ENCODE measurements at places on chromosomes 12 and 14. TPM values are rescaled to one million over a fixed set of nuclear protein-coding genes. Genes with fewer than 3 reads are reported as not detected.

BEGAIN gene
- total RNA-seq: 1.3 TPM

NAA25 gene
- total RNA-seq: 41.6 TPM

PLCZ1 gene
- total RNA-seq: not detected

CALM1 gene
- total RNA-seq: 338 TPM

BCL2L2 gene
- total RNA-seq: 15.5 TPM

PSEN1 gene
- 26.6 TPM for total RNA-seq

NFATC4 gene
- total RNA-seq: 60.7 TPM

DNA sequence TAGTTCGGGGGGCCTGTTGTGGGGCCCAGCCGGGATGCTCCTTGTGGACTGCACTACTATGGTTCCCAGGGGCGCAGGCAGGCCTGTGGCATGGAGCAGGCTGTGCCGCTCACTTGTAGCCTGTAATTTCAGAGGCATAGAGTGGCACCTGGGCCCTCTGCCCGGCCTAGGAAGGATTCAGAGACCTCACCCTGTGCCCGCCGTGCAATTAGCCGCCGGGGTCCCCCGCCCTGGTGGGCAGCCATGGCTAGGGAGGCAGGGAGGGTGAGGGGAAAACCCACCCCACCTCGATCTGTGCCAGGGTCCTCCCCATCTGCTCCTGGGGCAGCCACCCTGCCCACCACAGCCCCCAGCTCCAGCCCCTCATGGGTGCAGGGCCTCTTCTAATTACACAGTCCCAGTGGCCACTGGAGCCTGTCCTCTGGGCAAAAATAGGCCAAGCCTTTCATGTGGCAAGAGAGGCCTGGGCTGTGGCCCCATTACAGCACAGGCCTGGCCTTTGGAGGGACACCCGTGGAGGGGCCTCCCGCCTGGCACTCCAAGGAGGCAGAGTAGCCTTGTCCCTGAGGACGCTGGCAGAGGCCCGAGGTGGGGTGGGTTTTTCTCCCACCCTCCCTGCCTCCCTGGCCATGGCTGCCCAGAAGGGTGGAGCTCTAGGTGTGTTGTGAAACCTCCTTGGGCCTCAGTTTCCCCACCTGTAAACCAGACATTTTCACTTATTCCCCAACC lies 5.3 kb upstream of the TMEM119 start:
- H3K36me3 ChIP-seq: no peaks in the 10 kb centered on the region
- no peaks in the 10 kb centered on the region for H3K27me3 ChIP-seq
- H3K4me3 ChIP-seq: no peak overlapping the region

GRCh38 chr12:117986705-117987469 lies 18.1 kb upstream of the KSR2 start:
- no peak overlapping the region for H3K27ac ChIP-seq
- no peaks in the 10 kb centered on the region for H3K4me1 ChIP-seq
- H3K27me3 ChIP-seq: no peaks in the 10 kb centered on the region
- no peak for DNase-seq
- H3K4me3 ChIP-seq: no peak overlapping the region

- H3K27me3 ChIP-seq: no peaks in the 10 kb centered on the region
- no peaks in the 10 kb centered on the region for H3K36me3 ChIP-seq
- no peak overlapping the region for H3K4me3 ChIP-seq
- H3K4me1 ChIP-seq: peaks cover 16% of the 10 kb centered on the region
Observed at GRCh38 chr14:92496191-92496857, 17.3 kb upstream of the RIN3 start.

DNA sequence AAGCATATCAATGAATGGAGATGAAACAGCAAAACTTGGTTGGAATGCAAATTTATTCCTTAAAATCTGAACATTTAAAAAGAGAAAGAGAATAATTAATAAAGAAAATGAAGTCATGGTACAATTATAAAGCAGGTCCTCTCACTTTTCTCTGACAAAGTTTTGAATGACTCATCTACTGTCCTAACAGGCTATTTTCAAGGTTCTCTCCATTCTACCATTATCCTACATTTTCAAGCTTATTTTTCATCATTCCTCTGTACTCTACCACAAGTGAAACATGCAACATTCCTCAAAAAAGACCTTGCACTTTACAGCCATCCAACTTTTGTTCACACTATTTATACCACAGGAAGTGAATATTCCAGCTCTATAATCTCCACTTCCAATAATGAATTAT lies 36.9 kb upstream of the AP4S1 start:
- no peaks in the 10 kb centered on the region for H3K36me3 ChIP-seq
- H3K27ac ChIP-seq: no peak overlapping the region
- H3K27me3 ChIP-seq: no peaks in the 10 kb centered on the region
- no peak overlapping the region for H3K4me3 ChIP-seq
- peaks cover 17% of the 10 kb centered on the region for H3K4me1 ChIP-seq

DNA sequence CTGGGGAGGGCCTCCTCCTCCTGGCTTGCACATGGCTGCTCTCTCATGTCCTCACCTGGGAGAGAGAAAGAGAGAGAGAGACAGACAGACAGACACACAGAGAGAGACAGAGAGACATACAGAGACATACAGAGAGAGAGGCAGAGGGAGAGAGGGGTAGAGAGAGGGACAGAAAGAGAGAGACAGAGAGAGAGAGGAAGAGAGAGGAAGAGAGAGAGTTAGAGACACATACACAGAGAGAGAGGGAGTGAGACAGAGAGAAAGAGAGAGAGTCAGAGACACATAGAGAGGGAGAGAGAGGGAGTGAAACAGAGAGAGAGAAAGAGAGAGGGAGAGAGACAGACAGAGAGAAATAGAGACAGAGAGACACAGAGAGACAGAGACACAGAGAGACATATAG lies 103.6 kb upstream of the ESRRB start:
- H3K36me3 ChIP-seq: no peaks in the 10 kb centered on the region
- peaks cover 16% of the 10 kb centered on the region for H3K4me1 ChIP-seq
- H3K27ac ChIP-seq: no peak overlapping the region
- no peak for DNase-seq

- no peak for DNase-seq
- H3K36me3 ChIP-seq: no peaks in the 10 kb centered on the region
- no peaks in the 10 kb centered on the region for H3K4me1 ChIP-seq
- H3K27me3 ChIP-seq: no peaks in the 10 kb centered on the region
Observed at GRCh38 chr14:100780246-100780645, 45.7 kb upstream of the MEG3 start.

DNA sequence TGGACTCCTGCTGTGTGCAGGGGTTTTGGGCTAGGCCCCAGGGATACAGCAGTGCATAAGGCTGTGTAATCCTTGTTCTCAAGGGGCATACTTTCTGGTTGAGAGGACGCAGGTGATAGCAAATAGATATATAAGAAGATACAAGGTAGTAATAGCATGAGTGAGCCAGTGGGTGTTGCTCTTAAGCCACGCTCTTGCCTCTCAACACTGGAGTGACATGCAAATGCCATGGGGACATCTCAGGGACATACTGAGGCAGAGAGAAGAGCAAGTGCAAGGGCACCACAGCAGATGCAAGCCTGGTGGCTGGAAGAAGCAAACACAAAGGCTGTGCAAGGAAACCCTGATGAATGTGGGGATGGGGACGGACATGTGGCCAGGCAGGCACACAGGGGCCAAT lies 223.3 kb downstream of the CHST11 start:
- no peaks in the 10 kb centered on the region for H3K36me3 ChIP-seq
- H3K4me3 ChIP-seq: no peak overlapping the region
- H3K27ac ChIP-seq: no peak overlapping the region
- peaks cover 36% of the 10 kb centered on the region for H3K4me1 ChIP-seq

DNA sequence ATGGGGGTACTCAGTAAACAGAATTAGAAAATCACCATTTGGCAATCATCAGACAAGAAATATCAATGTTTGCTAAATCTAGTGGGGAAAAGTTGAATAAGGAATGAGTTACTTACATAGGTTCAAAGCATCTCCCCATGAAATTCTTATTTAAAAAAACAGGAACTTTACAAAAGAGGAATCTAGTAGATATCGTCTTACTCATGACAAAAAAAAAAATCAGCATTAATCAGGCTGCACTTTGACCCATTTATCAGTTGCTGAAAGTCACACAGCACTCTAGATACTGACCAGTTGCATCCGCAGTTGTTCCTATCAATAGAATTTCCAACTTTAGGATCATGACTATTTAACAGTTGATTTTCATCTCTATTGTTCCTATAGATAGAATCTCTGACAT lies 5.8 kb upstream of the DICER1 start:
- H3K36me3 ChIP-seq: peaks cover 33% of the 10 kb centered on the region
- no peak for DNase-seq
- no peaks in the 10 kb centered on the region for H3K27me3 ChIP-seq

DNA sequence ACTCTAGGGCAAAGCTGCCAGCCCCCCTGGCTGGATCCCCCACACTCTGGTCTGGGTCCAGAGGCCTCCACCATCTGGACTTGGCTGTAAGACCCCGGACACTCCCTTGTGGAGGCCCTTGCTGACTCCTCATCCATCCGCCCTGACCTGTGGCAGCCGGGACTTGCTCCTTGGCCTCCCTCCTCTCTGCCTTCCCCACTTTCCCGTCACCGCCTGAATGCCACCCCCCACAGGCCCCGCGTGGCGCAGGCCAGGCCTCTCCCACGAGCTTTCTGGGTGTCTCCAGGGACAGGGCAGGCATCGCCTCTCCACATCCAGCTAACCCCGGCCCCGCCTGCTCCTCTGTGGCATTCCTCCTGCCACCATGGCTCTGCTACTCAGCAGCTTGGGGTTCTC lies 14.1 kb downstream of the JAG2 start:
- no peak overlapping the region for H3K4me3 ChIP-seq
- no peaks in the 10 kb centered on the region for H3K36me3 ChIP-seq
- H3K4me1 ChIP-seq: no peaks in the 10 kb centered on the region

DNA sequence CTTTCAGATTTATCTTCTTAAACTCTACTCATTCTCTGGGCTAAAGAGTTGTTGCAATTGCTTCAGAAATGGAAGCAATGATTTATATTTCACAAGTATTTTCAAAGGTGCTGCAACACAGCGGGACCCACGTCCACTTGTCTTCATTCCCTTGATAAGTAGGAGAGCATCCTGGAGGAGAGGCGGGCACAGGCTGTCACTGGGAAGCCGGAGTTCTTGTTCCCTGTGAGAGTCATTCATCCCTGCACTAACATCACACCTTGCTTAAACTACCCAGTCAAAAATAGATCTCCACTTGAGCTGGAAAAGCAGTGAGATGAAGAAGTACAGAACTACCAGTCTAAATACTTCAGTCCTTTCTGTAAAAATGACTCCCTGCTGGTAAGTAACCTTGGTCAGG lies 160.5 kb upstream of the RASSF8 start:
- no peak overlapping the region for H3K27ac ChIP-seq
- peaks cover 21% of the 10 kb centered on the region for H3K4me1 ChIP-seq
- H3K27me3 ChIP-seq: no peaks in the 10 kb centered on the region
- DNase-seq: no peak

- peaks cover 23% of the 10 kb centered on the region for H3K4me1 ChIP-seq
- H3K4me3 ChIP-seq: peak overlapping the region; percentile 77
- no peak overlapping the region for H3K27ac ChIP-seq
Observed at GRCh38 chr12:49332441-49332861, 4.5 kb downstream of the C1QL4 start.

GRCh38 chr12:53496752-53497032 lies 2.6 kb downstream of the MAP3K12 start:
- no peaks in the 10 kb centered on the region for H3K27me3 ChIP-seq
- peaks cover 59% of the 10 kb centered on the region for H3K4me1 ChIP-seq
- H3K27ac ChIP-seq: no peak overlapping the region
- DNase-seq: no peak
- H3K36me3 ChIP-seq: no peaks in the 10 kb centered on the region

DNA sequence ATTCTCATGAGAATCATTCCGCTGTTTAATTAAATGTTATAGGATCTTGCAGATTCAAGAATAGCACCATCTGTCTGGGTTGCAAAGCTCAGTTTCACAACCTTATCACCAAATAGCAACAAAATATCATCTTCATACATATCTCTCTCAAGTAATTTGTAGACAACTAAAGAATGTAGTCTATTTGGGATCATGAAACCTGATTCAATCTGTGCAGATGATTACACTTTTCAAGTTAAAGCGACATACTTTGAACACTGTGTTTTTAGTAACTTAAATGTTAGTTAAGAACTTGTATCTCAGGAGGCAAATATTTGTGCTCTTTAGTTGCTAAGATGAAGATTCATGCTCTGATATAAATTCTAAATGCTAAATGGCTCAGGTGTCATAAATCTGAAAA lies 14.8 kb downstream of the MED13L start:
- no peak overlapping the region for H3K27ac ChIP-seq
- peaks cover 43% of the 10 kb centered on the region for H3K4me1 ChIP-seq
- H3K27me3 ChIP-seq: no peaks in the 10 kb centered on the region
- no peak for DNase-seq

DNA sequence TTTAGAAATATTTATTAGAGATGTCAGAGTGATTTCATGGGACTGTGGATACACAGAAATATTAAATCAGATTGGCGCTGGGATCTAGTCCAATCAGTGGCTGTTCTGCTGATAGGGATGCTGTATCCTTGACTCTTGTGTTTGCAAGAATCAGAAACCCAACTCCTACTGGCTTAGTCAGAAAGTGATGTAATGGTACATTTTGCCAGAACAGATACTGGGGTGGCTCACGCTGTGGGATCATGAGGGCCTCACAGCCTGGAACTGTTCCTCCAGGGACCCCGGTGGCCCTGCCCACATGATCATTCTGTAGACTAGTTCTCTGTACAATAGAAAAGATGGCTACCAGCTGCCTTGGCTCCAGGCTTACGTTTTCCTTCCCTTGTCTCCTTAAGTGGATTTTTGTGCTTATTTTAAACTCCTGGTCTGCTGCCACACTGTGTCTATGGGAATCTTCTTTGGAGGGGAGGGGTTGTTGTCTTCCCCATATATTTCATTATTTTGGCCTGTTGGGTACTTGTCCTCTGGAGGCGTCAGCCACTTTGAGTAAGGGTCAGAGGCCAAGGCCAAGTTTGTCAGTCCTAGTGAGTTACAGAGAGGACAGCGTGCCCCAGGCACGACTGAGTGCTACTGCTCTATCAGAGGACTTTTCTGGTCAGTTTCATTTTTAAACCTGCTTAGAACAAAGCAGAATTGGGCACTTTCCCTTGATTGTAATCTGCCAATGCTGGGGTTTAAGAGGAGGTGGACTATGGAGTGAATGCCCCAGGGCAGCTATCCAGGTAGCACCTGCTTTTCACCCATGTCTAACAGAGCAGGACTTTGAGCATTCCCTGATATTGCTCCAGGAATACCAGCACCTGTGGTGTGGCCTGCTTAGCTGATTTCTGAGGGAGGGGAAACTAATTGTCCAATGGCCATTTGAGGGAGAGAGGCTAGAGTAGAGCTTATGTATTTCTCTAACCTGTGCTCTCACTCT lies 164.3 kb downstream of the SLC5A8 start:
- no peak overlapping the region for H3K4me3 ChIP-seq
- no peak overlapping the region for H3K27ac ChIP-seq
- no peak for DNase-seq

GRCh38 chr12:68281322-68282077 lies 28.1 kb upstream of the IL22 start:
- H3K4me1 ChIP-seq: peaks cover 13% of the 10 kb centered on the region
- no peaks in the 10 kb centered on the region for H3K36me3 ChIP-seq
- no peaks in the 10 kb centered on the region for H3K27me3 ChIP-seq
- no peak overlapping the region for H3K27ac ChIP-seq

GRCh38 chr14:76613616-76614015 lies 147.7 kb upstream of the VASH1 start:
- no peak overlapping the region for H3K27ac ChIP-seq
- peaks cover 11% of the 10 kb centered on the region for H3K27me3 ChIP-seq
- H3K36me3 ChIP-seq: peaks cover 16% of the 10 kb centered on the region
- peaks cover 30% of the 10 kb centered on the region for H3K4me1 ChIP-seq
- DNase-seq: no peak
- H3K4me3 ChIP-seq: no peak overlapping the region

Measured in WTC11 (cell line).